Caudate nucleus (tissue), 63 donors: ENCODE measurements at places on chromosomes 5 and 9.

- no peak for DNase-seq
These were observed 12.3 kb downstream of the F2RL1 start for GRCh38 chr5:76831110-76831452.

DNA sequence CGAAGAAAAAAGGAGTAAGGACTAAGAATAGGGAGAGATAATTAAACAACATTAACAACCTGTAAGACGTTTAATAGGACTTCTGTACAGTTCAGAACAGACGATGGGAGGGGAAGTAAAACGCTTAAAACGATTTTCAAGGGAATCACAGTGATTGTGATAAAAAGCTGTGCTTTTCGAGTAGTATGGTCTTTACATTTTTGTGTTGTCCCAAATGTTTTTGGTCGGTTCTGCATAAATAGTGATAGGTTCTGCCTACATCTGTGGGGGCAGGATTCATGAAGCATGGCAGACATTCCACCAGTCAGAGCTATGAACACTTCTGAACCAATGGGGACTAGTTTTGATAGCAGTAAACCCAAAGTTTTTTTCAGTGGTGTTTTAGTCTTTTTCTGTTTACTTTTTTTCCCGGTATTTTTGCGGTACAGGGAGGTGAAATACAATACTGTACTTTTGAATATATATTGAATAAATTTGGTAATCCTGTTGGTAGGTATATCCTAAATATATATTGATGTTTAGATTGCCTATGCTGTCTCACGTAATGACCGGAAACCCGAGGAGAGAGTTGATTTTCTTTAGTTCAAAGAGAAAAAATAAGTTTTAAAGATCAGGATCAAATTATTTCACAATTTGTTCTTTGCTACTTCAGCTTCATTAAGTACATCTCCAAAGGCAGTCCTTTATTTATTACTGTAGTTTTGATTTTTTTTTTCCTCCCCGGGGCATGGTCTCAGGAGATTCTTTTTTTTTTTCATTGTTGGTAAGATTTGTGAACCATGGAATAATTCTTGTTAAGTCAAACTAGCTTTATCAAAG lies 1.3 kb downstream of the ERBIN start:
- DNase-seq: peak; percentile 8

DNA sequence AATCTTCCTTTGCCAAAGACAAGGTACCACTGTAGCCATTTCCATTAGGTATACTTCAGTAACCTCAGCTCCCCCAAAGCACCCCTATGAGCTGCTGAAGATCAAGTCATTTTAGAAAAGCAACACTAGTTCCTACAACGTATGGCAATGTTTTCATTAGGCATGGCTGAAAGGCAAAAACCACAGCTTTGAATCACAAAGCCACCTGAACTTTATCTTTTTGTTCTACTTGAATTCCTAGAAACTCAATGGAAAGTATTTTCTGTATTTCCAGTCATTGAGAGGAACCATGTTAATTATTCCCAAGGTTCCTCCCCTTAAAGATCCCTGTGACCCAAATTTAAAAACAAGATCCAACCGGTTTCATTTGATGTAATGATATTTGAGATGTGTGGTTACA lies 152.1 kb downstream of the EFNA5 start:
- no peak for DNase-seq

- DNase-seq: no peak
These were observed 173.7 kb upstream of the POU5F2 start for GRCh38 chr5:93915142-93915553.

GRCh38 chr5:86500947-86501346 lies 116.8 kb upstream of the COX7C start:
- DNase-seq: no peak
